ENCODE measurements at places on chromosomes 1 and 21.

DNA sequence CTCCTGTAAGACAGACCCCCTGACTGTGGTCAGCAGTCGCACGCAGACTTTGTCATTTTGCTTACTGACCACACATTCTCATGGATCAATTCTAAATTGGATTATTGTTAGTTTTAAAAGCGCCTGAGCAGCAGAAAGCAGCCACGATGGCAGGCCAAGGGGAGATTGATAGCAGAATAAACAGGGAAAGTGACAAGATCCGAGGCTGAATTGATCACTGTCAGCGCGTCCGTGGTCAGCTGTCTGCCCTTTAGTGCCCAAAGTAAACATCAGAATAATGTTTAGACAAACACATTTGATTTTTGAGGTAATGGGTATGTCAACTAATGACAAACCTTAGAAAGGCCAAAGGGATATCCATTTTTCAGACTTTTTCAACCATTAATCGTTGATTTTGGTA lies 426.8 kb downstream of the SETD4 start:
- no peak for DNase-seq

GRCh38 chr1:228280106-228280901 lies 72.5 kb downstream of the OBSCN start:
- no peak for DNase-seq

DNA sequence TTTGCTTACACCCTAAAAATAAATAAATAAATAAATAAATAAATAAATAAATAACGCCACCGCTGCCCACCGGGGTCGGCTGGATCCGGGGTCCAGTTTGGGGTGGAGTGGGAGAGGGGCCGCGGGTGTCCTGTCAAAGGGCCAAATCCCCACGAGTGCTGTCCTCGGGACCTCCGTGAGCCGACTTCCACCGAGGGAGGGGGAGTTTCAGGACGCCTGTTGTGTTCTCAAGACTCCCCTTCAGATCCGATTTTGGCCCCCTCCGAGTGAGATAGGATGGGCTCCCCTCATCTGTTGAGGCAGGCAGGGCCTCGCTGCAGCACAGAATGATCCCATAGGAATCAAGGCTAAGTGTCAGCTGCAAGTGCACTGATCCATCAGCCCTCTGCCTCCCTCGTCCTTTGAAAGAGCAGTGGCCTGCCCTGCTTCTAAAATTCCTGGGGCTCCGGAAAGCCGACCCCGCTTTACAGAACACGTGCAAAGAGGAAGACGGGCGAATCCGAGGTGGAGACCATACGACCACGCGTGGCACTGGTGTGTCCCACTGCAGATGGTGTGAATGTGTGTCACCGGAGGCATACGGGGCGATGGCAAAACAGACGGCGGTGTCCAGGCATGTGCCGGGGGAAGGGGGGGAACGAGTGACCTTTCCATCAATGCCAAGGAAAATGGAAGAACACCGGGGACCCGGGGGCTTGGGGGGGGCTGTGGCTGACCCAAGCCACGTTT lies 3880.5 kb downstream of the SRGAP2C start:
- DNase-seq, result no peak

DNA sequence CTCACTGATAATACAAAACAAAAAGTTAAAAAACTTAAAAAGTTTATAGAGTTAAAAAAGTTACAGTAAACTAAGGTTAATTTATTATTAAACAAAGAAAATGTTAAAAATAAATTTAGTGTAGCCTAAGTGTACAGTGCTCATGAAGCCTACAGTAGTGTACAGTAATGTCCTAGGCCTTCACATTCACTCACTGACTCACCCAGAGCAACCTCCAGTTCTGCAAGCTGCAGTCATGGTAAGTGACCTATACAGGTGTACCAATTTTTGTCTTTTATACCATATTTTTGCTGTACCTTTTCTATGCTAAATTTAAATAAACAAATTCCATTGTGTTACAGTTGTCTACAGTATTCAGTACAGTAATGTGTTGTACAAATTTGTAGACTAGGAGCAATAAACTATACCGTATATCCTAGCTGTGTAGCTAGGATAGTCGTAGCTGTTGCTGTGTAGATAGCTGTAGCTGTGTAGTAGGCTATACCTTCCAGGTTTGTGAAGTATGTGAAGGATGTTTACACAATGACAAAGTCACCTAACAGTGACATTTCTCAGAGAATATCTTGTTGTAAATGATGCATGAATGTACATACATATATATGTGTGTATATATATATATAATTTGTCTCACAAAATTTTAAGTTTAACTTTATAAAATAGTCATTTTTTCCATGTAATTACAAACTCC lies 140.2 kb downstream of the TGFB2 start:
- DNase-seq, result no peak

DNA sequence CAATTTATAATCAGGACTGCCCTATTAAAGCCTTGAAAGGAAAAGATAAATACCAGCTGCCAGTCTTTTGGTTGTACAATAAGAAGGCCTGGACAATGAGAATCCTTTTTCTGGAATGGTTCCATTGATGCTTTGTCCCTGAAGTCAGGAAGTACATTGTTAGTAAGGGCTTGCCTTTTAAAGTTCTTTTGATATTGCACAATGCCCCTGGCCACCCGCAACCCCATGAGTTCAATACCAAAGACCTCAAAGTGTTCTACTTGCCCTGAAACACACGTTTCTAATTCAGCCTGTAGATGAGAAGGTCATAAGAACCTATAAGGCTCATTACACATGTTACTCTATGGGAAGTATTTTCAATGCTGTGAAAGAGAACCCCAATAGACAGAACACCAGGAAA lies 112.1 kb downstream of the OLFM3 start:
- DNase-seq, result no peak

GRCh38 chr1:26349877-26350244 lies 4.1 kb downstream of the CRYBG2 start:
- no peak for DNase-seq
